ENCODE measurements at places on chromosomes 1 and 21.

- no peak for DNase-seq
Observed at GRCh38 chr1:90926971-90927370, 94.9 kb downstream of the ZNF644 start.

DNA sequence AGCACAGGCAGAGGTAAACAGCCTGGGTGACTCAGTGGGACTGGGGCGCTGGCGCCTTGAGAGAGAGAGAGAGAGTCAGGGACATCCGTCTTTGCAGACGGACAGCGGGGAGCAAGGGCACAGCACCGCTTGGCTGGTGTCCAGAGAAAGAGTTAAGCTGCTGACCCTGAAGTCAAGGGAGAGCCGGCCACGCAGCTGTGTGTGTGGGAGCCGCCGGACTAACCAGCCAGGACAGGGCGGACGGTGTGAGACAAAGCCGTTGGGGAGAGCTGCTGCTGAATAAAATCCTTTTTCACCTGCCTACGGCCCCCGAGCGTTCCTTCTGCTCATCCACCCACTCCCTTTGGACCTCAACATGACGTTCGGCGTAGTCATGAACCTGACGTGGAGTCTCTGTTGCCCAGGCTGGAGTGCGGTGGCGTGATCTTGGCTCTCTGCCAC lies 14.5 kb downstream of the CFAP74 start:
- DNase-seq, result no peak

- DNase-seq, result no peak
Observed at GRCh38 chr1:226248091-226248490, 24.6 kb downstream of the MIXL1 start.

DNA sequence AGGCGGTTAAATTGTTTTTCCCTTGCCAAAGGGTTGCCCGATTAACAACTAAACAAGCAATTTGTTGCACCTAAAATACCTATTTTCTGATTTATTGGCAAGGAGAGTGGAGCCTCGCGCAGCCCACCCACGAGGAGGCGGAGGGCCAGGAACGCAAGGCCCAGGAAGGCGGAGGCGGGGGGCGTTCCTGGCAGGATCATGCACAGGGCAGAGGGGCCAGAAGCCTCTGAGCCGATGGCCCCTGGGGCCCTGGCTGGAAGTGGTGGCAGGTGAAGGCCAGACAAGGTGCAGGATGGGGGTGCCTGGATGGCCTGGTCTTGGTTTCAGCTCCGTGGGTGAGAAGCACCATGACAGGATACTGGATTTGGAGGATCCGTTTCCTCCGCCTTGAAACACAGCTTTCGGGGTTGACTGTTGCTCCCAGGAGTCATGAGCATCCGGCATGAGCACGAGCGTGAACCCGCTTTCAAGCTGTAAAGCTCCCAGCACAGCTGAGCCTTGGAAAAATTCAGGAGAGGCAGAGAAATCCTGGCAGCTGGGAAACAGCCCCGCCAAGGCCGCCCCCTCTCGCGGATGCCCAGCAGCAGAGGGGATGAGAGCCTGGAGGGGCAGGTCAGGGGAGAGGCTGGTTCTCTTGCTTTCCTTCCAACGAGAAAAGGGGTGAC lies 35.0 kb downstream of the AJAP1 start:
- no peak for DNase-seq

DNA sequence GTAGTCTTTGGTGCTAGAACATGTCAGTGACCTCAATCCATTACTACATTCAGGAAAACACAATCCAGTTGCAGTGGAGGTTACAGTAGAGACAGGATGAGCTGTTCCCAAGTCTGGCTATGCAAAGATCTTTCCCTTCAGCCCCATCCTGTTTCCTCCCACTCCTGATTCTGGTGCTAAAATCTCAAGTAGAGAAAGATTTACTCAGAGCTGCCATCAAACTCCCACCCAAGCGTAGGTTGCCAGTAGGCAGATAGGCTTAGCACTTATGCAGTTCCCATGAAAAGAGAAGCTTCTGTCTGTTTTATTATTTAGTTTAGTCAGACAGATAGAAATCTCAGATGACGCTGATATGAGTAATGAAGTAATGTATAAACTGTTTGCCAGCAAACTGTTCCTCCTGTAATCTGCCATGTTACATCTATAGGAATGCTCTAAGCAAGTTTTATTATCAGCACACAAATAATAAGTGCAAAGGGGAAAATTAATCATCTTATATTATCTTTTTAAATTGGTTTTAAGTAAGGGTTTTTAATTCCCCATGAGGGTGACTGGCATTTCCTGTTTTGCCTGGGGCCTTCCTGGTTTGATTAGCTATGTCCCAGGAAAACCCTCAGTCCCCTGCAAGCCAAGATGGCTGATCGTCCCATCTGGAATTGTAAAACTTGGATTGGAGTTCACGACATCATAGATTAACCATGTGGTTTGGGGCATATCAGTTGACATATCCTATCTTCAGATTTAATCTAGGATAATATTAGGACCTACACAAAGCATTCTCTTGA lies 188.3 kb upstream of the PALMD start:
- no peak for DNase-seq

DNA sequence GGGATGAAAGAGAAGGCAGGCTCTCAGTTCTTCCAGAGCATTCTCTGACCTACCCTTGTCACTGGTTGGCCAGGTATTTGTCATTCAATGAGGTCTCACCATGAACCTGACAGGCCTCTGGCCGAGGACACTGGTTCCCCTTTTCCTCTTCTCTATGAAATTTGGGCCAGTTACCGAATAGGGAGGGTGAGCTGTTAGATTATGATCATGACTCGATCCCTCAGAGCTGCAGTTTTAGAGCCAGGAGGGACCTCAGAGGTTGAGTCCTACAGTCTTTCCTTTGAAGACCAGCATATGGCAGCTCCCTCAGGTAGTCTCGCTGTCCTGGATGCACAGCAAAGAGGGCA lies 29.5 kb upstream of the CLSTN1 start:
- no peak for DNase-seq
